Right renal cortex interstitium (tissue), 3 donors: ENCODE measurements at places on chromosomes 2 and 18.

DNA sequence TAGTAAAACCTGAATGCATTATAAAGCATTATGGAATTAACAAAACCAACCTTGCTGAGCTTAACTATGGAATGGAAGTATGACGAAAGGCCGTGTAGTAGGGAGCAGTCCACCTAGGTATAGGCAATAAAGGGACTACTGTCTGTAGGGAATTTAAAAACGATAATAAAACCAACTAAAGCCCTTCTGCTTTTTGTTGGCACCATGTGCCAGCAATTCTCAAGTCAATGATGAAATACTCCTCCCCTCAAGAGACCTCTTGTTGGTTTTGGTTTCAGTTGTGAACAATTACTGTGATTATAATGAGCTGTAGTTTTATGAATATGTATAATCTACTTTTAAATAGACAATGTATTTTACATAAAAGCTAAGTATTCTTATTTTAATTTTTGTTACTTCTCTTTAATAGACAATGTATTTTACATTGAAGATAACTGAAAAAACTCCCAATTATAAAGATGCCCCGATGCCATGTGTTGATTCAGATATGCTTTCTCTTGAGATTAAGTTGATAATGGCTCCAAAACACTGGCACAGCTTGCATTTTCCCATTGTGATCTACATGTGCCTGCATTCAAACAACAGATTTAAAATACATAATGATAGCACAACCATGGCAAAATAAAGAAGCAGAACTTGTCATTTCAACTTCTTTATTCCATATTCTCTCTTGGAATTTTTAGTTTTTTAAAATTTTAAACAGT is 55.5 kb upstream of the ZDBF2 start:
- no peak for DNase-seq

DNA sequence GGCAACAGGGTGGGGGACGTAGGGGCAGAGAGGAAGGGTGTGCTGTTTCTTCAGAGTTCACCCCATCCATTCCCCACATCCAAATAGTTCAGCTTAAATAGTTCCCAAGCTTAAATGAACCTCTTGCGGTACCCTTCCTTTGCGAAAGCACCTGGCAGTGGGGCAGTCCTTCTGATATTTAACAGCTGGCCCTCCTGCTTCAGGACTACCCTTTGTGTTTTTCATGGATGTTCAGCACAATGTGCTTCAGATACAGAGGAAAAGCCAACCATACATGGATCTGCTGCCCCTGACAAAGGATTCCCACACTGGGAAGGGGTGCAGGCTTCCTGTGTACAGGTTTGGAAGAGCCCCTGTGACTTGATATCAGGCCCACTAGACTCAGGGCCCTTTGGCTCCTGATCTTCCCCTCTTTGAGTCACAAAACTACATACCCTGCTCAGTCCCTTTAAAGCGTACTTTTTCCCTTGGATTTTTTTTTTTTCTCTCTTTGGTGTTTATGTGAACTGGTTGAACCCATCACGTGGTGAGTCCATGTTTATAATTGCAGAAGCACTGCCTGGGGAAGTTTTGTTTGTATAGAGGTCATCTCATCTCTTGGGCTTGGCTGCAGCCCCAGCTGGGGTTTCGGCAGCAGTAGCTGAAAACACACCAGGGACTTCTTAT is 45.3 kb upstream of the IGFBP5 start:
- no peak for DNase-seq

DNA sequence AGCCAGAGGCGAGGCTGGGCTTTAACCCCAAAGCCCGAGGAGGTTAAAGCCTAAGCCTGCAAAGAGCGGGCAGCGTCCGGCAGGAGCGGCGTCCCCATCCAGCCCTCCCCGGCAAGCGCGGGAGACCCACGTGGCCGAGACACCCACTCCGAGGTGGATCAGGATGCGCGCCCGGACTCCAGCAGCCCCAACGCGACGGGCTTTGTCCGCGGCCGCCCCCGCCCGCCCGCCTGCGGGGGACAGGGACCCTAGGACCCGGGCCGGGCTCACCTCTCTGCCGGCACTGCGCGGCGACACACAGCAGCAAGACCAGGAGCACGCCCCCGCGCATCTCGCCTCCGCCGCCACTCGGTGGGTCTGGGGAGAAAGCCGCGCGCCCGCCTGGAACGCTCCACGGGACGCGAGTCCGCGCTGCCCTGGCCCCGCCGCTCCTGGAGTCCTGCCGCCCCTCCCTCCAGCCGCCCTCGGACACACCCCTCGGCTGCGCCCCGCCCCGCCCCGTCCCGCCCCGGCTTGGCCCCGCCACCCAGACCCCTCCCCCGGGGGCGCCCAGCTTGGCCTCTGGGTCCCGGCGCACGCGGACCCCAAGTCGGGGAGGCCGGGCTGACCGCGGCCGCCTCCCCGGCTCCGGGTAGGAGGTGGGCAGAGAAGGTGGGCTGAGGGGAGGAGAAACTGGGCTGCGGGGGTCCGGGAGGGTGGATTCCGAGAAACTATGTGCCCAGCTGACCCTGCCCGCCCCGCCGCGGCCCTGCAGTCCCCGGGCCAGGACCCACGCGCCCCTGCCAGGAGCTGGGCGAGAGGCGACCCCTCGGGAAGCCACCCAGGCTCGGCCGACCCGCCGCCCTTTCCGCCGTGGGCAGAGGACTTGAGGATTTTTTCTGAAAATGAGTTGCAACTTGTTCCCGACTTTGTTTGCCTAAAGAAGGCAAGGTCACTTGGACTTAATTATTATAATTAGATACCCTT is at the start of gene LAMA1:
Gene LAMA1 (minus strand): TSS at position 408 of the 966 bp plus-strand sequence. CDS start 77 bp downstream, at position 331.
- no peak for DNase-seq

- no peak for DNase-seq
Measured at GRCh38 chr2:35932276-35932963, 423.2 kb upstream of the CRIM1 start.

DNA sequence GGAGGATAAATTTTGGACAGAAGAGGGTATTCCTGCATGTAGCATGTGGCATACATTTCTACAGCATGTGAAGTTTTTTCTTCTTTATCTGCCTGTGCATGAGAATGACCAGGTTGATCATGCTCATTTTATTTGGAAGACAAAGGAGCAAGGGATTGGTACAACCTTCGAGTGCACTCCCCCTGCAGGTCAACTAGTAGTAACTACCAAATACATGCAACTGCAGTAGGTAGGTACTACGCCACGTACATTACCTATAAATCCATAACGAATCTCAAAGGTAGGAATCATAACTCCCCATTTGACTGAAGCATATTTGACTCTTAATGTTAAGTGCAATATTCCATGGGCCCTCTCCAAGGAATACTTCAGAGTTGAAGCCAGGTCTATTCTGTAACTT is 763.9 kb downstream of the TSN start:
- DNase-seq, result no peak

- no peak for DNase-seq
Measured at GRCh38 chr18:67362906-67363305, 153.6 kb downstream of the DSEL start.

DNA sequence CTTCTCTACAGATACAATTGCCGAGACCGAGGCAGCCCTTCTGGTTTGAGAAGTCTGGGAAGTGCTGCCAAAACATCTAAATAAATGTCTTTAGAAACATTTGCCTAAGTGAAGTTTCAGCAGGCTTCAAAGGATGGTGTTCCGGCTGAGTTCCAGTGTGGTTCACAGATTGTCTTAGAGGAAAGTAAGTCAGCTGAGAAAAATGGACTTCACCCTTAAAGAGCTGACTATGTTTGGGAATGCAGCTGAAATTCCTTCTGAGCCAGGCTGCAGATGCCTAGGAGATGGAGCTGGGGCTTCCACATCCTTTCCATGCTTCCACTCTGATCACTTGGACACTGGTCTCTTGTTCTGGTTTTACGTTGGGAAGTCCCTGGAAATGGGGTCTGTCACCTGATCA is 83.6 kb downstream of the FHOD3 start:
- no peak for DNase-seq

GRCh38 chr2:237056287-237056875 is 29.3 kb upstream of the COPS8 start:
- no peak for DNase-seq

DNA sequence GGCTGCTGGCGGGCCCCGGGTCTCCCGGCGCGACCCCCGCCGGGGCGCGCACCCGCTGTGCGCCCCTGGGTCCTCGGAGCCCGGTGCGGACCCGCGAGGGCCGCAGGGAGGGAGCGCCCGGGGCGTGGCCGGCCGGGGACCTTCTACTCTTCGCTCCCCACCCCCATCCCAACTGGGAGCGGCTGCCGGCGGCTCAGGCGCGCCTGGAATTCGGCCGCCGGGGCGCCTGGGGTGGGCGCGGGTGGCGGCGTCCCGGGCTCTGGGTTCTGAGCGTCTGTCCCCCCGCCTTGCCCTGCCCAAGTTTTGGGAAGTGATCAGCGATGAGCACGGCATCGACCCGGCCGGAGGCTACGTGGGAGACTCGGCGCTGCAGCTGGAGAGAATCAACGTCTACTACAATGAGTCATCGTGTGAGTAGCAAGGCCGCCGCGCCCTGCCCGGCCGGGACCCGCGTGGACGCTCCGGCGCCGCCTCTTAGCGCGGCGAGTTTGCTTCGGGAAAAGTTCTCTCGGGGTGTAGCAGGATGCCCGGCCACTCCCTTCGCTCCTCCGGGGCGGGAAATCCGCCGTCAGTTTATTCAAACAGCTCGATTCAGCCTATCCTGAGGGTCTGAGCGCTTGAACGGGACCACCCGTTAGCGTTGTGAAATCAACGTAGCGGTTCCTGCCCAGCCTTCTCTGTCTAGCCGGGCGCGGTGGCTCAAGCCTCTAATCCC is 502 bp downstream of the TUBB6 start:
- DNase-seq, result no peak

- DNase-seq, result no peak
Measured at GRCh38 chr2:8370258-8370802, 311.5 kb upstream of the ID2 start.

- no peak for DNase-seq
Measured at GRCh38 chr2:213419980-213420379, 135.7 kb downstream of the SPAG16 start.
